ENCODE measurements at places on chromosomes 11 and 22. TPM values are rescaled to one million over a fixed set of nuclear protein-coding genes. Genes with fewer than 3 reads are reported as not detected.

DNA sequence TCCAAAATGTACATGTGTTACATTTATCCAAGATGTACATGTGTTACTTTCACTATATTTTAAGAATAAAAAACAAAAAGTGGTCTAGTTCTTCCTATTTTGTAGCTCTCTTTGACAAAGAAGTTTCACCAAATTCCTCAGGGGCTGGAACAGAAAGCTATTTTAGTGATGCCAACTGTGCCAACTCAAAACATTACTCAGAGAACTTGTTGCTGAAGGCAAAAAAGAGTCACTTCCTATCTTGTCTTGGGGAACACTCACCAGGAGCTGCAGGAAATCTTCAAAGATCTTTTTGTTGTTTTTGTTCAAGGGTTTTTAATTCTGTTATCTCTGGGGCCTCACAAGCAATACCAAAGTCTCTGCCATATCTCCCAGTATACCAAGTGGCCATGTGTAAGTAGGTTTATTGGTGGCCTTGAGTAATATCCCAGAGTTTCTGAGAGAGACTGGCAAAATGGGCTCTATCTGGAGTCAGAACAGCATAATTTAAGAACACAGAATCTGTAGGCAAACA lies 13.6 kb upstream of the EED start:
- peak; percentile 4 for DNase-seq

GRCh38 chr11:1868636-1869291 lies 15.9 kb downstream of the LSP1 start:
- DNase-seq, result no peak

DNA sequence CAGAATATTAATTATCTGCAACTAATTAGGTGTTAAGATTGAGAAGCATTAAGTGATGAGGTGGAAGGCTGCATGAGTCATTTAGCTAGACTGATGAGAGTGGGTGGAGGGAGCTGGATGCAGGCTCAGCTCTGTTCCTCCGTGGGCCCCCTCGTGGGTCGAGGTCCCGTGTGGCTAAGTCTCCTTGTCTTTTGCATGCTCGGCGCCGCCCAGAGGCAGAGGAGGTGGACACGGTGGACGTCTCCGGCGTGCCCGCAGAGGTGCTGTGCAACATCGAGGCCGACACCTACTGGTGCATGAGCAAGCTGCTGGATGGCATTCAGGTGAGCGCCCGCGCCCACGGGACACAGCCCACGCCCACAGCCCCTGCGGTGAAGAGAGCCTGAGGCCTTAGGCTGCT lies 211.6 kb downstream of the TBC1D22A start:
- no peak for DNase-seq

DNA sequence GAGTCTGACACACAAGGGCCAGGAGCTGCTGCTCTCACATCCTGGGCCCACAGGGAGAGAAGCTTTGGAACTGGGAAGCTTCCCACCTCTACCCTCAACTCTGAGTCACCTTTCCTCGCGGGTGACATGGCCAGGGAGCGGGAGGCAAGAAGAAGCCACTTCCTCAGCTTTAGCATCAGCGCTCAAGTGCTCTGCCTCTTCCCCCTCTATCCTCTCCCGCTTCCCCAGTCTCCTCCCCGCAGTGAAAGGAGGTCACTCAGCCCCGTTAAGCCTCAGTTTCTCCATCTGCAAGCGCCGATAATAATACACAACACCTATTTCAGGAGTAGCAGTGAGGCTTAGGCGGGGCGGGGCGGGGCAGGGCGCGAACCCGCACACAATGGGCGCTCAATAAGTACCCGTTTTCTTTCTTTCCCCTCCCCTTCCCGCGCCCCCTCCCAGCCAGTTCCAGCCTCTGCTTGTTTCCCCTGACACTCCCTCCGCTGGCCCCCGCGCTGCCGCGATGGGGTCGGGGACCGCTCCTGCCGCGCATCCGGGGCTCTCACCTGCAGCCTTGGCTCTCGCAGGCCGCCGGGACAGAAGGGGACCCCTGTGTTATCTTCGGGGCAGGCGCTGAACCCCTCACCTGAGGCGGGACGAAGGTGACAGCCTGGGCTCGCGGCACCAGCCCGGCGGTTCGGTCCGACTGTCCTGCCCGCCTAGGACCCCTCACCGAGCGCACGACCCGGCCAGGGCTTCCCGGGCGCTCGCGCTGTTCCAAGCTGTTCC lies 892 bp downstream of the GDPD5 start:
- peak; percentile 25 for DNase-seq

DNA sequence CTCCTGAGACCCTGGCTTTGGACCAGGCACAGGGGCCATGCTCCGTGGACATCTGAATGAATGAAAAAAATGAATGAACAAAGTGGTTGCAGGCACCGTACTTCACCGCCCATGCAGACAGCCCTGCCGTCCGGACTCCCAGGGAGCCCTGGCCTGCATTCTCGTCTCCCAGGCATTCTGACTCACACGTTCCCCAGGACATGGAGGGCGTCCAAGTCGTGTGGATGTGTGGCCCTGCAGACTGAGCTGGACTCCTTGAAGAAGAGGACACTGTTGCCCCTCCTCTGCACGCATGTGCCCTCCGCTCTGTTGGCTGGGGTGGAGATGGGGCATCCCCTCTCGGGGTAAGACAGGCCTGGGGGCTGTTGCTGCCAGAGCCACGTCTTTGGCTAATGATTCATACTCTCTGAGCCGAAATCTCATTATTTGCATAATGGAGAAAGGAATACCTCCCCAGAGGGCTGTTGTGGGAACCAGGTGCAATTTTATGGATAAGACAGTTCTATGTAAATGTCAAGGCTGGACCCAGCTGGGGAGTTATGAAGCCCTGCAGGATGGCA lies 49.7 kb downstream of the RTL6 start:
- no peak for DNase-seq

GRCh38 chr11:96109331-96110030 lies 185.6 kb upstream of the MTMR2 start:
- DNase-seq, result no peak

- DNase-seq, result no peak
These were observed 4.6 kb upstream of the LYVE1 start for GRCh38 chr11:10573028-10573427.

GRCh38 chr11:75813124-75813523 lies 1.9 kb upstream of the UVRAG start:
- DNase-seq, result no peak

DNA sequence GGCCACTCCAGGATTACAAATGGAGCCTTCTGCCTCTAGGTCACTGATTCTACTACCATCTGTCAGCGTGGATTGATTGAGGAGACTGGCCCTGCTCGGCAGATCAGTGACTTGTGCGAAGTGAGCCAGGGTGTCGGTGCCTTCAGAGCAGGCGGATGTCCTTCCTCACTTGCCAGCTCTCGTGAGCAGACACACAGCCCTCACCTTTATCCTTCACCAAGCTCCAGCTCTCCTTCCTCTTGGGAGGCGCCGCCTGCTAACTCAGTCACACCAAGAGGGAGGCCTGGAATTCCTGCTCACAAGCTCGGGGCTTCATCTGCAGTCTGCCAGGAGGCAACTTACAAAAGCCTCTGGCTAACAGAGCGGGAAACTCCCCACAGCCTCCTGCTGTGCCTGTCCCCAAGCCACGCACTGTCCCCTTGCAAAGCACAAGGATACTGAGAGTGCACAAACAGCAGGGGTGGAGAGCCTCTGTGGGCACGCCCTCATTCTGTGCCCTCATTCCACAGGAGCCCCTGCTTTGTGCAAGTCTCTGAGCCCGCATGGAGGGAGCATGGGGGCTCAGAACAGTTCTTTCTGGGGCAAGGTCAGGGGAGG lies 3.5 kb upstream of the TCF20 start:
- no peak for DNase-seq

GRCh38 chr22:28424427-28425080 lies 255.1 kb downstream of the TTC28 start:
- DNase-seq, result no peak

DNA sequence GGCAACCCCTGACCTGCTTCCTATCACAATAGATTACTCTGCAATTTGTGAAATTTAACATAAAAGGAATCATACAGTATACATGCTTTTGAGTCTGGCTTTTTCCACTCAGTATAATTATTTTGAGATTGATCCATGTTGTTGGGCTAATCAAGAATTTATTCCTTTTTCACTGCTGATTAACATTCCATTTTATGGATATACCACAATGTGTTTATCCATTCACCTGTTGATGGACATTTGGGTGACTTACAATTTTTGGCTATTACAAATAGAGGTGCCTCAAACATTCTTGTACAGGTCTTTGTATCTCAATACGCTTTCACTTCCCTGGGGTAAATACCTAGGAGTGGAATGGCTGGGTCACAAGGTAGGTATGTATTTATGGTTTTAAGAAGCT lies 24.9 kb downstream of the TENM4 start:
- DNase-seq, result no peak

- peak; percentile 93 for DNase-seq
These were observed 7.6 kb downstream of the SLC39A13 start for GRCh38 chr11:47415949-47416472.

DNA sequence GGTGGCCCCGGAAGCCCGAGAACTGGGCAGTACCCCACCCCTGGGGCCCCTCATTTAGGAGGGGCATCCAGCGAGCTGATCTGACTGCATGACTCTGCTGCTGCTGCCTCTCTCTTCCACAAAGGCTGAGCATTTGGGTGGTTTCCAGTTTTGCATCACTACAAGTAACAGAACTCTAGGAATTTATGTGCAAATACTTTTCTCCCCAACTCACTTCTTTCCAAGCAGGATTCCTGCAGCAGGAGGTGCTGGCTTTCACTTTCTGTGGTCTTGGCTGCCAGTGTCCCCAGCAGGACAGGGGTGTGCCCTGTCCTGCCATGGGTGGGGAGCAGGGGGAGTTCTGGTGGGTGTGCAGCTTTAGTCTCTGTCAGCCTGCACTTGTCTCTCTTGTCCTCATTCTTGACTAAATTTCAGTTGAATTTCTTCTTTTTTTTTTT lies 21.2 kb downstream of the UPB1 start:
- DNase-seq, result peak; percentile 51

DNA sequence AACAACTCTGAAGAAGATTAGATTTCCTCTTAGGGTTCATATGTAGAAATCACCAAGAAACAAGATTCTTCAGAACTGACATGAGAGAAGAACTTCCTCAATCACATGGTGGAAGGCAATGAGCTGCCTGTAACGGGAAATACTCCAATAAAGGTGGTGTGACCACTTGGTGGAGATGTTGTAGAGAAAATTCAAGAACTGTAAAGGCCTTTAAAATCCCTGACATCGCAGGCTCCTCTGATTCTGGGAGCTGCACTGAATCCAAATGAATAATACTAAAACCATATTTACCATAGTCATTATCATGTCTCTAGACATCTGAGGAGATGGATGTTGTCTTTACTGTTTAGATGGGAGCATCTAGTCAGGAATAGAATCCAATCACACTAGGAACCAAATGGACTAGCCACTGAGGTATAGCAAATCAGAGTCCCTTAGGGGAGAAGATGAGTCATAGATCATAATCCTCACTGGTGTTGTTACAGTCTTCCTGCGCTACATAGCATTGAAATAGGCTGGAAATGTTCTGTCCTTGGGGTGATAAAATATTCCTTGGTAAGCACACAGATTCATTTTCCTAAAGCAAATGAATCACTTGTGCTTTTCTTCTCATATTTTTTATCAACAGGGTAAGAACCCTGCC lies 321.6 kb upstream of the TENM4 start:
- no peak for DNase-seq

DNA sequence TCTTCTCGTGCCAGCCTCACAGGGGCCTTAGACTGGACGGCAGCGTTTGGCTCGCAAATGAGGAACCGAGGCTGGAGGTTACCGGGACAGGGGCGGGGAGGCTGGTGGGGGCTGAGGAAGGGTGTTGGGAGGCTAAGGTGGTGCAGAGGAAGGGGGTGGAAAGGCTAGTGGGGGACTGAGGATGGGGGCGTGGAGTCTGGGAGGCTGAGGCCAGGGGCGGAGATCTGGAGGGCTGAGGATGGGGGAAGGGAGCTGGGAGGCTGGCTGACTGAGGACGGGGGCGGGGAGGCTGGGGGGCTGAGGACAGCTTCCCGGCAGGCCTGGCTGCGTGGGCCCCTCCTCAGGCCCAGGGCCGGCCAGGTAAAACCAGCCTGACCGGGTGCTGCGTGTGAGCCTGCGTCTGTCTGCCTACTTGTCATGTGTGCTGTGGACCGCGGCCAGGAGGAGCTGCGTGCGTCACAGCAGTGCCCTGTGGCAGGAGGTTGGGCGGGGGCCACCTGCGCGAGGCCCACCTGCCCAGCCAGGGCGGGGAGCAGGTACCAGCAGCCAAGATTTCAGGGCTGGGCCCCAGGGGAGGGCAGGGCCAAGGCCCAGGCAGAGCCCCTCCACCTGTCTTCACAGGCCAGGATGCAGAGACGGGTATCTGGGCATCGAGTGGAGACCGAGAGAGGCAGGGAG lies 9.4 kb upstream of the PIM3 start:
- no peak for DNase-seq

DNA sequence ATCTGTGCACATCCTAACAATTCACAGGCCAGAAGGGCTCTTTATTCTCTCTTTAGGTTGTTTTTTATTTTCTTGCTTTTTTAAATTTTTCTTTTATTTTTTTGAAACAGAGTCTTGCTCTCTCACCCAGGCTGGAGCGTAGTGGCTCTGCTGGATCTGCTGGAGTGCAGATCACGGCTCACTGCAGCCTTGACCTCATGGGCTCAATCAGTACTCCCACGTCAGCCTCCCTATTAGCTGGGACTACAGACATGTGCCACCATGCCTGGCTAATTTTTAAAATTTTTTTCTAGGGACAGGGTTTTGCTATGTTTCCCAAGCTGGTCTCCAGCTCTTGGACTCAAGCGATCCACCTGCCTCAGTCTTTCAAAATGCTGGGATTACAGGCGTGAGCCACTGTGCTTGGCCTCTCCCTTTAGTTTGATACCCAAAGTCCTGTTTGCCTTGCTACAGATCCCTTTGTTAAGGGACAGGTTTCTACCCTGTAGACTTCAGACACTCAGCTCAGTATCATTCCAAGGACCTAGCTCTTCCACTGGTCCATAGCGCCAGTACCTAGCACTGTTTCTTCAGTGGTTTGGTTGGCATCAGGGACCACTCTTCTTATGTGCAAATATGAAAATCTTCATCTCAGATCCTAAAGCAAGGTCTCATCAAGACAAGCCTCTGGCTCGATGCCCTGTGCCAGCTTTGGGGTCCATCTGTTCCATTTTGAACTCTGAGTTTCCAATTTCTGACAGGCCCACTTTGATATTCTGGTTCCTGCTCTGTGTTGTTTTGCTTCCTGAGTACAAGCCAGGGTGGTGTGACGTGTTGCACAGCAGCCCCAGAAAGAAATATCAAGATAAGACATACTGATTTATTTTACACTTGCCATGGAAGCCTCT lies 211.7 kb downstream of the FAT3 start:
- DNase-seq, result no peak

GRCh38 chr11:35584321-35584720 lies 33.9 kb upstream of the FJX1 start:
- DNase-seq, result no peak

DNA sequence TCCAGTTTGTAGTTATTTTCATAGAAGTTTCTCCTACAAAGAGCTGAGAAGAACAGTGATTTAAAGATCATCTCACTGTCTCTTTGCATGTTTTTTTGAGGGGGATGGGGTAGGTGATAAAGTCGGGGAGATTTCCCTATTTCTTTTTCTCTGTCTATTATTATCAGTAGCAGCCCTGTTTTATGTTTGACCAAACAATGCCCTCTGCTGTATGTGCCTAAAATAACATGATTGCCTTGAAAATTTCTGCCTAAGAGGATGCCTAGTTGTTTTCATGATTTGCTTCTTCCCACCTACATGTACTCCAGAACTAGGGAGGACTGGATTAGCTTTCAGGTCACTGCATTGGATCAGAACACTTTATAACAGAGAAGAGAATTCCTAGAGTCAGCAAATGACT lies 1330.2 kb downstream of the LRRC4C start:
- DNase-seq, result no peak

The PGM2L1 gene
- total RNA-seq, result 31.4 TPM

The BARX2 gene
- not detected for total RNA-seq

The MPEG1 gene
- not detected for total RNA-seq

The C22orf42 gene
- not detected for total RNA-seq

The OR5B21 gene
- total RNA-seq, result not detected

The CECR2 gene
- under 0.01 TPM for total RNA-seq

The JAML gene
- not detected for total RNA-seq

The NCF4 gene
- total RNA-seq, result not detected
